ENCODE measurements at places on chromosomes 11 and 22.

GRCh38 chr11:64220798-64221197 is 5.2 kb downstream of the TRPT1 start:
- no peak for DNase-seq

DNA sequence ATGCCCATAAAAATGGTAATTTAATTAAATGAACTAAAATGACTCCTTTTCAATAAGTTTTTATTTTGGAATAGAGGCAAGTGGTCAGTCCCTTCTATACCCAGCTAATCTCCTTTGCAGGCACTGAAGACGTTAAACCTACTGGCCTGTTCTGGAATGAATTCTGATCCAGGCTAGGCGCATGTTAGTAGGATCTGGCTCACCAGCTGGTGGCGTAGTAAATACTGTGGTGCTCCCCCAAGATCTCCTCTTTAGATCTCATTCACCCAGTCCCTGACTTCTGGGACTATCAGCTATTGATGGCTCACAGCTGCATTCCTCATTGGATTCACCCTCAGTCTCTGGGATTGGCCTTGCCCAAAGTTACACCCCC is 173.7 kb upstream of the DDI1 start:
- DNase-seq: no peak

GRCh38 chr22:33743756-33744155 is 176.5 kb downstream of the LARGE1 start:
- DNase-seq: no peak

DNA sequence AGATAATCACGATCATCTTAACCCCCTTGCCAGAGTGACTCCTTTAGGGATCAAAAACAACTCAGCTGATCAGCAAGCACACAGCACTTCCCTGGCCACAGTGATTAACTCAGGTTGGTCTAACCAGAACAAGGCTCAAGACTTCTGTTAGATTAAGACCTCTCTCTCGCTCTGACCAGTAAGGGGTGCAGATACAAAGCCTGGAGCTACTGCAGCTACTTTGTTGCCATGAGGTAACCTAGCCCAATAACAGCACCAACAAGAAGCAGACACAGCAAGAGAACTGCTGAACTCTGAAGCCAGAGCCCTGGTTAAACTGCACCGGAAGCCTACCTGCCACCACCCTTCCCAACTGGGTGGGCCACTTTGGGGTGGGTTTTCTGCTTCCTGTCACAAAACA is 42.0 kb downstream of the LINC01488 start:
- no peak for DNase-seq

DNA sequence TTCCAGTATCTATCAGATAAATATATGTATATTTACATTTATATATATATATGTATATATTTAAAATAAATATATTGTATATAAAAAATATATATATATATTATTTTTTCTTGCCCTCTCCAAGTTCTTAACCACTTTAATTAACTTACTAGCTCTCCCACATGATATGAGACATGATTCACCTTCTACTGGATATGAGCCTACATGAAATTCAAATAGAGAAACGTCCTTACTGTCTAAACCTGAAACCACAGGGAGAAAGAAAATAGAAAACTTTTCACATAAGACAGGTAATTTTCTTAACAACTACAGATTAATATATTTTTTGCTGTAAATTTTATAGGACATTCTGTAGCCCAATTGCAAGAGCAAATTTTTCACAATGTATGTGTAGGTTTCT is 391.6 kb downstream of the ETS1 start:
- no peak for DNase-seq

- DNase-seq: no peak
Measured at GRCh38 chr22:22021162-22021750, 38.7 kb upstream of the TOP3B start.

DNA sequence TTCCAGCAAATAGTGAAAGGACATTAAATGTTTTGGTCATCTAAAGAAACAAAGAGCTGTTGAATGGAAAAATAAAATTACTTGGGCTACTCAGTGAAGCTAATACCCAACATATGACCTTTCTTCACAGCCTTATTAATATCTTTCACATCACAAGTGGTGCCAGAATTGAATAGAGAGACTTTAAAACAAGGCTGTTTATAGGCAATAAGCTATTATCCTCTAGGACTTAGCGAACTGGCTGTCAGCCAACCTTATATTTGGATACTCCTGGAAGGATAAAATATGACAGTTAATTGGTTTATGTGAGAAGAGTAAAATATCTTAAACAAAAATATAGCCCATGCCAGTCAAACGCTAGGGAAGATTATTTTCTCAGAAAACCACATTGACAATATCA is 225.5 kb upstream of the BLID start:
- no peak for DNase-seq

DNA sequence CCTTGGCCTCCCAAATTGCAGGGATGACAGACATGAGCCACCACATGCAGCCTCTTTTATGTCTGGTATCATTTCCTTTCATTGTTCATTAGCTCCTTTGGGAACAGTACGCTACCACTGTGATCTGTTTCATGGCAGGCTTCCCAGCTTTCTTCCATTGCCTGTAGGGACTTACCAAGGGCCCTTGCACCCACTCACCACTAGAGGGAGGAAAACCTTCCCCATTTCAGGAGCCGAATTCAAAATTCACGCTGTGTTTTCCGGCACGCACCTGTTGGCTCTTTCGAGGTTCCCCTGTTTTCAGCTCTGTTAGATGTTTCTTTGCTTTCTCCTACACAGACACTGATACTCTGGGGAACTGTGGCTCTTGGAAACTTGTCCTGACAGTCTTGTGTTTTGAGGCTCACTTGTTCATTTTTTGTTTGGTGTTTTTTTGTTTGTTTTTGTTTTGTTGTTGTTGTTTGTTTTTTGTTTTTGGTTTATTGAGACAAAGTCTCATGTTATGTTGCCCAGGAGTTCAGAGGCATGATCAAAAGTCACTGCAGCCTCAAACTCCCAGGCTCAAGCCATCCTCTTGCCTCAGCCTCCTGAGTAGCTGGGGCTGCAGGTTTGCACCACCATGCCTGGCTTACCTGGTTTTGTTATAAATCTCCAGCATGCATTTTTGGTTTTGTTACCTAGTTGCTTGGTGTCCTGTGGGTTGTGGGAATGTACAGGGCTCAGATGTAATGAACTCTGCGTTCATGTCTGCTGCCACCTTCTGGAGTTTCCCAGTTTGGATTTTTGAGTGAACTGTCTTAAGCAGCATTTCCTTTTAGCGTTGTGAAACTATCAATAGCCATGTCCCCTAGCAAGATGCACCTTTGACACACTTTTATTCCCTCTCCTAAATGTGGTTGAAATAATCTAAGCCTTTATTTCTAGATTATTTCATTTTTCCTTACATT is 2.3 kb downstream of the KRTAP5-11 start:
- DNase-seq: no peak

DNA sequence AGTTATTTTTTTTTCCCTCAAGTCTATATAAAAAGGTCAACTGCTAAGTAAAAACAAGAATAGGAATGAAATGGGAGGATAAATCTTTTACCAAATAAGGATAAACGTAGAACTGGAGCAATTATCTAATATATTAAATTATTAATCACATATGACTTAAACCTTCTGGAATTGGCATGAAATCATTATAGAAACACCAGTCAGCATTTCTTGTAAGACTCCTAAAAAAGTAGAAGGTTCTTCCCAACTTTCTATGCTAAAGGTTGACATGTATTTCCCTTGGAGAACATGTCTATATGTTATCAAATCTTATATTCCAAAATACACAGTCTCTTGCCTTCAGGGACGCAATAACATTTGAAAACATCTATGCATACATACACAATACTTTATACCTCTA is 143.2 kb downstream of the SBF2 start:
- DNase-seq: no peak

Data from naive thymus-derived CD8-positive, alpha-beta T cell (primary cell).